ENCODE measurements at places on chromosomes 5 and 9.

- DNase-seq: no peak
These were observed 148.0 kb downstream of the GHR start for GRCh38 chr5:42570966-42571960.

DNA sequence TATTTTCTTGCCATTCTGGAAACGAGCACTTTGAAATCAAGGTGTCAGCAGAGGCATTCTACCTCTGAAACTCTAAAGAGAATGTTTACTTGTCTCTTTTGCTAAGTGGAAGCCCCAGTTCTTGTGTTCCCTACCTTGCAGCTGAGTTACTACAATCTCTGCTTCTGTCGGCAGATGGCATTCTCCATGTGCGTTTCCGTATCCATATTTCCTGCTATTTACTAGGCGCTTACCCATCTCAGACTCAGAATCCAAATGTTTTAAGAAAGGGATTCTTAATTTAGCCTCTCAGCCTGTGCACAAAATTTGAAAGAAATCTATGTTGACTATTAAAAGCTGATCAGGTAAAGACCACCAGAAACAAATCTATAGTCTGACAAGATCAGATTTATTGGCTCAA is 221.3 kb upstream of the FTMT start:
- DNase-seq: no peak

DNA sequence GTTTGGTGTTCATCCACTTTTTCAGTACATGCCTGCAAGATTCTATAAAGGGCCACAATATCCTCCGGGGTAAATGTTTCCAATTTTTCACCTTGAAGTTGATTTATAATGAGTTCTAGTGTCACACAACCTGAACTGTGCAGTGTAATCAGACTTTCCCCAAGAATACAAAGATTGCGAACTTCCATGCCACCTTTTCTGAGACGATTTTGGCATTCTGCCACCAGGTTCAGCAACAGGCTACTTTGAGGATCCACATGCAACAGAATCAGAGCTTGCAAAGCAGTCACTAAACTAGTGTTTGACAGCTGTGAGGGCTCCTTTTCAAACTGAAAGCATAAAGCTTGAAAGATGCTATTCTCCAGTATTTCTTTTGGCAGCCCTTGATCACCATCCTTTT is 1.6 kb downstream of the FASTKD3 start:
- DNase-seq: no peak

- DNase-seq: no peak
These were observed 677.0 kb downstream of the TAF11L14 start for GRCh38 chr5:18311266-18311665.

DNA sequence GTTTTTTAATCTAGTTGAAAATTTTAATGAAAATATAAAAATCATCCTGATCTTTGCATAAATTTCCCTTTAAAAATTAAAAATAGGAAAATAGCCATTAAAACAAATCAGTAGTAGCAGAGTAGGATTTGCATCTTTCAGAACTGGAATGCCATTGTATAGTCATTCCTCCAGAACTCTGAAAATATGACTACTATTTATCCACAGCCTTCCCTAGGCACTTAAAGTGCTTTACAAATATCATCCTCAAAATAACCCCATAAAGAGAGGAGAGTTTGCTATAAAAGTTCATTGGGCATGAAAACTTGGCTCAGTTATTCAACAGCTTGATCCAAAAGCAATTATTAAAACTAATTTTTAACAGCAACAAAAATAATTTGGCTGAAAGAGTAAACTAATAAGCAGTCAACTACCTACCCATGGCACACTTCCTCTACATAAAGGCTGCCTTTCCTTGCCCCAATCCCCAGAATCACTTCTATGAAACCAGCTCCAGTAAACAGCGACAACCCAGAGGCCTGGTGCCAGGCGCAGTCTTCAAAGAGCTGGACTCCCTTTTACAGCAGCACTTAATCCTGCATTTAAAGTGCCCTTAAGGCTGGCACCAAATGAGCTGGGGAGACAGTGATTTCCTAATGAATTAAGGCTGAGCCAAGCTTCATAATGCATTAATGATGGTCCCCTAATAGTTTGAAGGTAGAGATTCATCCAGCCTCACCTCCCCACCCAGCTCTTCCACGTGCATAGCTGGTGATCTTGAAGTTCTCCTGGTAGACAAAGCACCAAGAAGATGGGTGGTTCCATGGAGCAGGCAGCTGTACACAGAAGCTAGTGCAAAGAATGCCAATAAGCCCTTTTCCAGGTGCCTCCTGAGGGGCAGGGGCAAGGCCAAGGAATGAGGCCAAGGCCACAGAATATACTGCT is 36.1 kb downstream of the LHFPL2 start:
- no peak for DNase-seq

DNA sequence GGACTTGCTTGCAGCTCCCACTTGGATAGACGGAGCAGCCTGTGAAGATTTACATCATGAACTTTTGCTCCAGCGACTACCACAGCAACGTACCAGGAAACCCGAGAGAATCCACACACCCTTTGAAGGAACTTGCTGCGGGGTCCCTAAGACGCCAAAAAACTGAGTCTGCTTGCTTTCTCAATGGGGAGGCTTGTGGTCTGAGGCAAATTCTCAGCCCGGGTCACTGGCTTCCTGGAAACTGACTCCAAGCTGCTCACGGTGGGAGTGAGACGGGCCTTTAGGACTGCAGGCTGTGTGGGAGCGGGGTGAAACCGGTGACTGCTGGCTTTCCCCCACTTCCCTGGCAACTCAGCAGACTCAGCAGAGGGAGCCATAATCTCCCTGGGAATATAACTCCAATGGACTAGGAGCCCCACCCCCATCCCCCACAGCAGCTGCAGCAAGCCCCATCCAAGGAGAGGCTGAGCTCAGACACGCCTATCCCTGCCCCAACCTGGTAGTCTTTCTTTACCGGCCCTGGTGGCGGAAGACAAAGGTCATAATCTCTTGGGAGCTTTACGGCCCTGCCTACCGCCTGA is 466.0 kb downstream of the CAAP1 start:
- DNase-seq: no peak

GRCh38 chr5:130171699-130172098 is 267.4 kb downstream of the CHSY3 start:
- no peak for DNase-seq

- DNase-seq: no peak
These were observed 63.2 kb downstream of the PCA3 start for GRCh38 chr9:76827296-76828080.

Measured in stimulated activated CD8-positive, alpha-beta memory T cell treated with anti-CD3 and anti-CD28 coated beads, Interleukin-7, amount 100 ng/mL, for 1 hour (primary cell).